ENCODE measurements at places on chromosomes 7 and 10.

- DNase-seq = no peak
Measured at GRCh38 chr10:82538272-82538671, 663.3 kb downstream of the NRG3 start.

- no peak for DNase-seq
Measured at GRCh38 chr10:127338399-127339110, 142.2 kb upstream of the INSYN2A start.

DNA sequence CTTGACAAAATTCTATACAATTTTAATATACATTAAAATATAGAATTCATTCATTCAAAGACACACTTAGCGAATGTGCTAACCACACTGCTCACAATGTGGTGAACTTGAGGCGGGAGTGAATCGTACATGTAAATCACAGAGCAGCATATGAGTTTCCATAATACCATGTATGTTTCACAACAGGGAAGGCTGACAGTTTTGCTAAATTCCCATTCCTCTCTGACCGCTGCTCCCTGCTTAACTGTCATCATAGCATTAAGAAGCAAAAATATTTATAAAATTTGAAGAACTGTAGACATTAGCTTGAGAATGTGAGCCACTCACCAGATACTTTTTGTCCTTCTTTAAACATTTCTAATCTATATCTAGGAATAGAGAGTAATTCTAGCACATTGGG, 763.3 kb downstream of the MAGI2 start:
- no peak for DNase-seq

DNA sequence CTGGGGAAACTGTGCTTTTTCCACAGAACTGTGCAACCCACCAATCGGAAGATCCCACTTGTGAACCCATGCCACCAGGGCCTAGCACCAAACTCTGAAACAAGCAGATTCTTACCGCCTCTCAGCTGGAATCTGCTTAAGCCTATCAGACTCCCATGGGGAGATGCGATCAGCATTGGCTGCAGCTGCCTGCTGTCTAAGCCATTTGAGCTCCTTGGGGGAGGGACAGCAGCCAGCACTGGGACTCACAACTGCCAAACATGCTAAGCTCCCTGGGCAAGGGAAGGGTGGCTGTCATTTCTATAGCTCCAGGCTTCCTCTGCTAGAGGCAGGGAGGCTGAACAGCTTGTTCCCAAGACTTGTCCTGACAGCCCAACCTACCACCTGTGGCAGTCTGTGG, 283.8 kb downstream of the CDK14 start:
- no peak for DNase-seq

DNA sequence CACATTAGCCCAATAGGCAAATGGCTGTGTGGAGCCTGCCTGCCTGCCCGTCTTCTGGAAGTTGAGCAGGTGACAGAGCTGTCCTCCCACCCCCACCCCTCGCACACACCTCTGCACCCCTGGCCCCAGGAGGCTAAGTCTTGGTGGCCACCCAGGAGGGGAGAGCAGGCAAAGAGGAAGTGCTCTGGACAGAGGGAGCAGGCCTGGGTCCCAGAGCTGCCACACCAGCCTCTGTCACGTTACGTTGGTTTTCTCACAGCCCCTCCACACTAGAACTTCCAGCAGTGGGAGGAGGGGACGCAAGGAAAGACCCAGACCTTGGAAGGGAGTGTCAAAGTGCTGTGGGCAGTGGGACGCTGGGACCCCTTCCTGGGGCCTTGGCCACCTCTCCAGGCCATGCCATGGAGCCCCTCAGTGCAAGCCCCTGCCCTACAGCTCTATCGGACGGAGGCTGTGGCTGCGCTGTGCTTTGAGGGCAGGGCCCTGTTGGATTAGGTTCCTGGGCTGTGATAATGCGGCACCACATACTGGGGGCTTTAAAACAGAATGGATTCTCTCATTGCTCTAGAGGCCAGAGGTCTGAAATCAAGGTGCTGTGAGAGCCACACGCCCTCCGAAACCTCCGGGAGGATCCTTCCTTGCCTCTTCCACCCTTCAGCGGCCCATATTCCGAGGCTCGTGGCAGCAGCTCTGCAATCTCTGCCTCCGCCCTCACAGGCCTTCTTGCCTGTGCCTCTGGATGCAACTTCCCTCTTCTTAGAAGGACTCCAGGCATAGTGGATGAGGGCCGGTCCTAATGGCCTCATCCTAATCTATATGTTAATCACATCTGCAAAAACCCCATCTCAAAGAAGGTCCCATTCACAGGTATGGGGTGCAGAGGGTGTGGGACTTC, 9.9 kb downstream of the PRKAG2 start:
- DNase-seq = no peak

GRCh38 chr7:117021986-117022385, 68.7 kb downstream of the ST7 start:
- DNase-seq = no peak

GRCh38 chr10:51770709-51771108, 71.3 kb upstream of the CSTF2T start:
- no peak for DNase-seq

DNA sequence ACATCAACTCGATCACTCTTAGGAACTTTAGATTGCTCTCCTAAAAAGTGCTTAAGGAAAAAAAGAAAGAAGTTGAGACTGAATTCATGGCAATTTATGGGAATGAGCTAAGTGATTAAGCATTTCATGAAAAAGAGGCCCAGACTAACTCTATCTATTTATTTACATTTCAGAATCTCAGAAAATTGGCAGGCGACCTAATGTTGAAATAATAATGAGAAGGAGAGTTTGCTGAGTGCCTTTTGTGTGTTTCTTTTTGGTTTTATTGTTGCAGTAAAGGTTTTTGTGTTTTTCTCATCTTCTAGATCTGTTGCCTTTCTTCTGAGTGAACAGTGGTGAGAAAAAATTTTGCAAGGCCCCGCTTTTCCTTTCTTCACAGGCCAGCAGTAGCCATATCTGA, 3.8 kb downstream of the GRK5 start:
- no peak for DNase-seq

DNA sequence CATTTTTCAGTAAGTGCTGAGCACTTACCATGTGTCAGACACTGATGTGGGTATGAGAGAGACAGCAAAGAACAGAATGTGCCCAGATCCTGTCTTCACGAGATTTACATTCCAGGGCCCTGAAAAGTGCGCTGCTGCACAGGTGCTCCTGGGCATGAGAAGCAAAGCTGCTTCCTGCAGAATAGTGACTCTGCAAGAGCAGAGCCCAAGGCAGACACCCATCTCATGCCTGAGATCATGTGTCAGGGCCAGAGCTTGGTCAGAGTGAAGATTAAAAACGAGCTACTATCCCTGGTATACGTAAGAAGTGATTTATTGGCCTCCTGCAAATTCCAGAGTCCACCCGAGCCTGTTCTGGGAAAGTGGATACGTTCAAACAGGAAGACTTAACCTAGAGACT, 824.4 kb downstream of the GRID1 start:
- DNase-seq = no peak

DNA sequence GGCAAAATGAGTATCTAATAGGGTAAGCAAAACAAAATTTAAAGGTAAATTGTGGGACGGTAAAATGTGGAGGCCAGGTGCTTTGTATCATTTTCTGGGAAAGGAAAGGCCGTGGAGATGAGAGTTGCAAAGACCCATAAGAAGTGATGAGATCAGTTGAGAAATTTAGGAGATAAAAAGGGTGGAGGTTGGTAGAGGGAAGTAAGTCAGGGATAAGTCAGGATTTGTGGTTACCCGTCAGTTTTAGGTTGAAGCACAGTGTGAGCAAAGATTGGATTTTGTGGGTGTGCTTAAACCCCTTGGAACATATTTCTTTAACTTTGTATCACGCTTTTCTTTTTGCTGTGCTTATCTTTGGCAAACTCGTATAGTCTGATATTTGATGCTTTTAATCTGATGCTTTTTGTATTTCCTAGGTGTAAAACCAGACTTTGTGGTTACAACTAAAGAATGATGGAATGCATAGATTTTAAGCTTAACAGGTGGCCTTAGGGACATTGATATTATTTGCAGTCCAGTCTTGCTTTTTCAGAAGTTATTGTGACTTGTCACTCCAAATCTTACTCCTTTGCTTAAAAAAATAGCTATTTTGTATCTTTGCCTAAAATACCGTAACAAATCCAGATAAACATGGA, 1.2 kb downstream of the BTRC start:
- DNase-seq = no peak
